ENCODE measurements at places on chromosomes 5 and 9.

DNA sequence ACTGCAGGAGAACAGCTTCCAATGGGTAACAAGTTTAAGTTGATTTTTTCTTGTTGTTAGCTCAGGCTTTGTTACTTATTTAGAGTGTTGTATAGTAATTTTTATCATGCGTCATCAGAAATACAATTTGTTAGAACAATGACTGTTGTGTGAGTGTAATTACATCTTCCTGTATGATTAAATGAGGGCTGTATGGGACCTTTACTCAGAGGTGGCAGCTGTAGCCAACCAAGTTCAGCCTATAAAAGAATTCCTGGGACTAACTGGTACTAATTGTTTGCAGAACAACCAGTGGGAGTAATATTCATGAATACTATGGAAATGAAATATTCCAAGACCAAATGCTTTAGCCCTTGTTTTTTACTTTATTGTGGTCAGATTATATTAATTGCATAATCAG lies 30.8 kb upstream of the TJP2 start:
- no peak for DNase-seq

DNA sequence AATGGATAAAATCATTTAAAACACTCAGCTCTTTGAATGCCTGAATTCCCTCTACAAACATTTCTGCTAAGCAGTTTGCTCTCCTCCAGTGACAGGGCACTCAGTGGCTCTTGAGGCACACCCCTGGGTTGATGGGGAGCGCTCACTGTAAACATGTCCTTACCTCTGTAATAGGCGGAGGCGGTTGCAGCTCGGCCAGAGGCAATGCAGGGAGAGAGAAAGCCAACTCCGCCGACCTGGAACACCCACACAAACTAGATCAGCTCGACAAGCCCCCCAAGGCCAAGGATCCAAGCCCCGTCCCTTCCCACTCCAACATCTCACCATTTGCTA lies 329 bp downstream of the CDC23 start:
- no peak for DNase-seq

GRCh38 chr5:117713585-117714198 lies 1139.1 kb upstream of the SEMA6A start:
- DNase-seq = no peak

GRCh38 chr5:109837231-109837861 lies 147.6 kb downstream of the MAN2A1 start:
- no peak for DNase-seq

DNA sequence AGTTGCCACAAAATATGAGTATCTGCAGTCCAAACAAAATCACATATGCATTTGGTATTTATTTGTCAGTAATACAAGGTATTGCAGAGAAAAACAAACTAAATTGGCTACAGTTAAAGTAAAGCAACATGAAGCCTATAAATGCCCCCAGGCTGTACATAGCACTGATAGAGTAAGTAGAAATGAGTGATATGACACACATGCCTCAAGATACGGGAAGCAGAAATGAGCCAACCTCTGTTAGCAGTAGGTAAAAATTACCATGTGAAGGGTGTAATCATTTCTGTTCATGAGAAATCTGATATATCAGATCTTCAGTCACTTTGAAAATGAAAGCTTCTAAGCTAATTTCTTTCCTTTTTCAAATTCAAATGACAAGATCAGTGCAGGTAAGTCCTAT lies 131.1 kb downstream of the CHSY3 start:
- no peak for DNase-seq

GRCh38 chr5:79840084-79840990 lies 150.7 kb downstream of the CMYA5 start:
- DNase-seq = no peak

- no peak for DNase-seq
Observed at GRCh38 chr5:137146402-137146890, 352.7 kb downstream of the SPOCK1 start.

DNA sequence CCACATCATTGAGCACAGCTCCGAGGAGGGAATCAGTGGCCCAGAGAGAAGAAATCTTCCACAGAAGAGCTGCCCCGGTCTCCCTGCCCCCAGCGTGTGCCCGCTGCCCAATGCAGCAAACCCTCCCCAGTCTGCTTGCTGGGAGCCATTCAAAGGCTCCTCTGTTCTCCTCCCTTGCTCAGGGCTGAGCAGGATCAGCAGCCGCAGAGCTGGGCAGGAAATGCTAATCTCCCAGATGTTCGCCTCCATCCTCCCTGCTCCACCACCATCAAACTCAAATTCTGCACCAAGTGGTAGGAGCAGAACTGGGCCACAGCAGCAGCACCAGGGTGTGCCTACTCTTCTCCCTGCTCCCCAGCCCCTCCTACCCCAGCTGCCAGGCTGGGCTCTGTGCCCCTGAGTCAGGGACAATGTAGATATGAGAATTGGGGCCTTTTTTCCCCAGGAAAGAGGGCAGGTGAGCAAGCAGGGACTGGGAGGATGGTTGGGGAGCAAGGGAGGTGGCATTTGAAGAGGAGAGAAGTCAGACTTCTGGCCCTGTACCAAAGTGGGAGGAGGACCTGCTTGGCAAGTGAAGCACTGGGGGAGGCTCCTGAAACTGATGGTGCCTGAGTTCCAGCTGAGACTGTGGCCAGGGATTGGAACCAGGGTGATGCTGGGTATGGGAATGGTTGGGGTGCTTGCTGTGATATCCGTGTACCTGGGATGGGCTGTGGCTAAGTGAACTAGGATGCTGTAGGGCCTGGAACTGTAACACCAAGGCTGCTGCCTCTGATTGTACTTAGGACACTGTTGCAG lies 1.9 kb upstream of the PCDH1 start:
- DNase-seq = peak; percentile 59

DNA sequence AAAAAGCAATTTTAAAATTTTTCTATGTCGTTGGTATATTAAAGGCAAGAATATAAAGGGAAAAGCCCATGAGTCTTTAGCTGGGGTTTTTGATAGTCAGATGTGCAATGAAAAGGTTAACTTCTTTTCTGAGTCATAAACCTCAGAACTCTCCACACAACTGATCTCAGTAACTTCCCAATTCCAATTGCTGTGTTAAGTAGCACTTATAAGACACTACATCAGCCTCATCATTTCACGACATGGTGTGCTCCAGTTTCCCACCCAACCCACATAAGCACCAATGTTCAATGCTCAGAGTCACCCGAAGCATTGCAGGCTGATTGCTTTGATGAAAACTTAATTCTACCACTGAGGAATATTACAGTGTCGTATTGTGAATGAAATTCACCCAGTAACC lies 155.8 kb downstream of the TSSK1B start:
- no peak for DNase-seq

DNA sequence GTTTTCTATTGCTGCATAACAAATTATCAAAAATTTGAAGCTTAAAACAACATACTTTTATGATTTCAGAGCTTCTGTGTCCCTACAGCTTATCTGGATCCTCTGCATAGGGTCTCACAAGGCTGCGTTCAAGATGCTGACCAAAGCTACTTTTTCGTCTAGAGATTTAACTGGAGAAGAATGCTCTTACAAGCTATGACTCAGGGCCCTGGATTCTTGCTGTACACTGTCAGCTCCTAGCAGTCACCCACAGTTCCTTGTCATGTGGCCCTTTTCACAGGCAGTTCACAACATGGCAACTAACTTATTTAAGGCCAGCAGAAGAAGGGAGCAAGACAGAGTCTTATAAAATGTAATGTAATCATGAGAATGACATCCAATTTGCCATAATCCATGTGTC lies 70.8 kb upstream of the FAM174A start:
- no peak for DNase-seq

- peak; percentile 97 for DNase-seq
Observed at GRCh38 chr9:34501889-34502425, 20.8 kb downstream of the ENHO start.

- DNase-seq = no peak
Observed at GRCh38 chr9:75087289-75087823, 599 bp downstream of the NMRK1 start.

DNA sequence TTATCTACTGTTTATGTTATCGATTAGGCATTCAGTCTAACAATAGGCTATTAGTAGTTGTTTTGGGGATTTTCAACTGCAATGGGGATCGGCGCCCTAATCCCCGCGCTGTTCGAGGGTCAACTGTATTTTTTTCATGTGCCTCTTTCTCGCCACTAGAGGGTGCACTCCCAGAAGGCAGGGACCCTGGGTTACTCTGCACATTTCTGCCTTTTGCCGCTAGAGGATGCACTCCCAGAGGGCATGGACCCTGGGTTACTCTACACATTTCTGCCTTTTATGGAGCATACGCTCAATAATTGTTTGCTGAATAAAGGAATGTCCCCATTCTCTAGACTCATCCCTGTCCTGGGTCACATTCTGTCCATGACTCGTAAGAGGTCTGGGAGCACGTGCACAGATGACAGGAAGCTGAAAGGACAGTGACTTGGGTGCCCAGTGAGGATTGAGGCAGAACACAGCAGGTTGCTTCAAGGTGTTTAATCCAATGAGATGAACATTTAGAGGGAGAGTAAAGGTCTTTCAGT lies 27.9 kb upstream of the RECK start:
- DNase-seq = peak; percentile 43
